ENCODE measurements at places on chromosomes 2 and 18.

GRCh38 chr18:62976227-62976626 is 260.9 kb downstream of the PHLPP1 start:
- DNase-seq, result no peak

DNA sequence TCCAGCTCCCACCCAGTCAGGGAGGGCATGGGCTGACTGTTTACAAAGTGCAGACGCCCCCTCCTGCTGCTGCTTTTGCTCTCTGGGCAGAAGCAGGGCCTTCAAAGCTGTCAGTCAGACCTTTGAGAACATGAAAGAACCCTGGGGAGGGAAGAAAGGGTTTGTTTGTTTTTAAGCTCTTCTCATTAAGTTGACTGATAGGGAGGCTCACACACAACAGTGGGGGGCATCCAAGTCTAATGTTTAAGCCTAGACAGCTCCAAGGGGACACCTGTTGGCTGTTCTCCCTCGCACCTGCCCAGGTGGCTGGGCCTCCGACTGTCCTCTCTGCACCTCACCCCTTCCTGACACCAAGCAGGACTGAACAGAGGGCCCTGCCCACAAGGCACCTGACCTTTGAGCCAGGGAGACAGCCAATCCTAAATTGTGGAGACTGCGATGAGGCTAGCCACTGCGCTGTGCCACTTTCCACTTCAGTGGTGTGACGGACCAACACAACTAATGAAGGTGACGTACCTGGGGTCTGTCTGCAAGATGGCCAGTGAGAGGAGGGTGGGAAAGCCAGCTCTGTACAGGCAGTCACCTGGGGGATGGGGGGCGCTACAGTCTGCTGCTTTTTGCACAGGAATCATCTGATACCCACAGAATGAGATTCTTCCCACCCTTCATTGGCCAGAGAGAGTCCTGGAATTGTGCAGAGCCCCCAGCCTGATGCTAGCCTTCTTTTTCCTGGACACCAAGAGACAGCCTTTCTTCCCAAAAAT is 16.3 kb downstream of the ST6GAL2 start:
- DNase-seq, result no peak

- no peak for DNase-seq
Measured at GRCh38 chr2:121104721-121105141, 180.3 kb downstream of the TFCP2L1 start.

DNA sequence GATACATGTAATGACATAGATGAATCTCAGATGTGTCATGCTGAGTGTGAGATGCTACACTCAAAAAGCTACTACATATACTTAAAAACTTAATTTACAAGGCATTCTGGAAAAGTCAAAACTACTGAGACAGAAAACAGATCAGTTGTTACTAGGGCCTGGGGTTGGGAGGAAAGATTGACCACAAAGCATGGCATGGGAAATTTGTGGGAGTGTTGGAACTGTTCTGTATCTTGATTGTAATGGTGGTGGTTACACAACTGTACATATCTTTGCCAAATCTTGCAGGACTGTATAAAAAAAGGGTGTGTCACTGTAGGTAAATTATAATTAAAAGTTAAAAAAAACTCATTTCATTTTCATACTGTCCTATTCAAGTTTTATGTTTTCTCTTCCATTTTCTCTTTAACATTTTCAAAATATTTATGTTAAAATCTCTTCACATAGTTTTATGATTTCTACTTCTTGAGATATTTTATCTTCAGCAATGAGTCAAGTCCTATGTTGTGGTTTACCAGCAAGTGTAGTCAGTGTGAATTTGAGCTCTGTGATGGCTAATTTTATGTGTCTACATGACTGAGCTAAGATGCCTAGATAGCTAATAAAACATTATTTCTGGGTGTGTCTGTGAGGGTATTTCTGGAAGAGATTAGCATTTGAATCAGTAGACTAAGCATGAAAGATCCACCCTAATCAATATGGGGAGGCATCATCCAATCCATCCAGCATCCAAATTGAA is 58.6 kb upstream of the VRK2 start:
- peak; percentile 66 for DNase-seq

DNA sequence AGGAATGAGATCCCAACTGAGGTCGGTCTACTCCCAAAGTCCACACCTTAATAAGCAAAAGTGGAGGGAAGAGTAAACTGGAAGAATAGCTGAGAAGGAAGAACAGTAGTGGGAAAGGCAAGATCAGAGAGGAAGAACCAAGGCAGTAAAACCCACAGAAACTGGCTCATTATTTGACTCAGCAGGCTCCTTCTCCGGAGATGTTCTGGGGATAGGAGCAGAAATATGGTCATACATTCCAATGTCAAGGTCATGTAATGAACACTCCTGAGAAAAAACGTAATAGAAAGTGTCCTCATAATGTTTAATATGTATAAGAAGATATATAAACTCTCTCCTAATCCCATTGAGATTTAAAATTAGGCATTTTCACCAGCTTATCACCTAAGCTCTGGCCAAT is 39.5 kb downstream of the STK39 start:
- no peak for DNase-seq

GRCh38 chr2:128362176-128362888 is 43.7 kb upstream of the HS6ST1 start:
- DNase-seq, result no peak

- DNase-seq, result no peak
Measured at GRCh38 chr18:54825601-54826344, 2.5 kb upstream of the RAB27B start.

DNA sequence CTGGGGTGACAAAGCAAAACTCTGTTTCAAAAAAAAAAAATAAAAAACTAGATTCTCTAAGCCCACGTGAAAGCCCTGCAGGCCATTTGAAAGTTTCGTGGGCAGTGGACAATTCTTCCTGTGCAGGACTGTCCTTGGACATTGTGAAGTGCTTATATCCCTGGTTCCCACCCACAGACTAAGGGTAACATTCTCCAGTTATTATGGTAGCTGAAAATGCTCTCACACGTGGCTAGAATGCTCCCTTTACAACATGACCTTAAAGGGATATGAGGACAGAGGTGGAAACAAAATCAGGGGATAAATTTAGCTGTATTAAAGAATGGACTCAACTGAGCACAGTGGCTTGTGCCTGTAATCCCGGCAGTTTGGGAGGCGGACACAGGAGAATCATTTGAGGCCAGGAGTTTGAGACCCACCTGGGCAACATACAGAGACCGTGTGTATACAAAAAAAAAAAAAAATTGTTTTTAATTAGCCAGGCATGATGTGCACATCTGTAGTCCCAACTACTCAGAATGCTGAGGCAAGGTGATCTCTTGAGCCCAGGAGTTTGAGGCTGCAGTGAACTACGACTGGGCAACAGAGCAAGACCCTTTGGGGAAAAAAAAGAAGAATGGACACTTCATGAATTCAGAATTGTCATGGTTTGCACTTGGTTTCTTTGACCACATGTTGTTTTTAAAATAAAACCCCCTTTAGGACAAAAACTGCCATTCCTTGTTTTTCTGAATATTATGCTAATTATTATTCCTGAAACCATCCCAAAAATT is 167.9 kb downstream of the MGAT5 start:
- DNase-seq, result no peak

GRCh38 chr2:17959833-17960232 is 81.4 kb downstream of the KCNS3 start:
- no peak for DNase-seq

DNA sequence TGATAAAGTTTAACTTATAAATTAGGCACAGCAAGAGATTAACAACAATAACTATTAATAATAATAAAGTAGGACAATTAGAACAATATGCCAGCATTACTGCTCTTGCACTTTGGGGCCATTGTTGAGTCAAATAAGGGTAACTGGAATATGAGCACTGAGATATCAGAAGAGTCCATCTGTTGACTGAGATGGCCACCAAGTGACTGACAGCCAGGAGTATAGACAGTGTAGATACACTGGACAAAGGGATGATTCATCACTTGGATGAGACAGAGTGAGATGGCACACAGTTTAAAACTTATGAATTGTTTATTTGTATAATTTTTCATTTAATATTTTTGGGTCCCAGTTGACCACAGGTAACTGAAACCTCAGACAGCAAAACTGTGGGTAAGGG is 20.0 kb downstream of the NAB1 start:
- no peak for DNase-seq

DNA sequence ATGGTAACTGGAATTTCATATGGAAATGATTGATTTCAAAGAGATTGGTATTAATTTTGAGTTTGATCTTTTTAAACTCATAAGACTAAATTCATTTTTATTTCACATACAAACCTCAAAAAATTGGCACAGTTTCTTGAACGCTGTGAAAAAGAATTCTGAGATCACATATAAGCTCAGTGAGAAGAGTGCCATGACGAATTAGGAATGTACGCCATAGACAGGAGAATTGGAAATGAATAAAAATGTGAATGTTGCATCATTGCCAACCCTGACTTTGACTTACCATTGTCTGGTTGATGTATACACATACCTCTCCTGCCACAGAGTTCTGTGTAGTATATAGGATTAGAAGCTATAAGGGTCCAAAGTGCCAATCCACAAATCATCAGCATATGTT is 290.4 kb upstream of the ZC3H15 start:
- DNase-seq, result no peak

DNA sequence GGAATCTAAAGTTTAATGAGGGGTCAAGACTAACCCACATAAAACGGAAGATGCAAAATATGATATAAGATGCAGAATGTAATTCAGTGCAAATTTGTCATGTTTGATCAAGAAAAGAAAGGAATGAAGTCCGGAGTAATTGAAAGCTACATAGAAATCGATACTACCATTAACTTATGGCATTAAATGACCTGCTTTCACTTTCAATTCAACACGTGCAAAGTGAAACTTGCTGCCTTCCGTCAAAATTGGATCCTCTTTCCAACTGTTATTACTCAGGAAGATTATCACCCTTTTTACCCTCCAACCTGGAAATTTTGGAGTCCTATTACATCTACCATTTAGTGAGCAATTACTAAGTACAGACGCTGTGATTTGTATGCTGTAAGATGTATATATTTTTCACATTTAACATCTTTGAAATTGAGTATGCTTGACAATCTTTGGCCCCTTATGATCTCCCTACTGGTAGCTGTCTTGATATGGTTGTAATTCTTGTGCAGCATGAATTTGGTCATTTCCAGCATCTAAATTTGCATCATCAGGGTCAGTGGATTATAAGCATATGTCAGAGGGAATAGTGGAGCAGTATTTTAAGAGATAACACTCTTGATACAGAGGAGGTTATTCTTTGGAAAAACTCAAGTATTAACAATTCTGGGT is 18.6 kb downstream of the UNC80 start:
- no peak for DNase-seq

DNA sequence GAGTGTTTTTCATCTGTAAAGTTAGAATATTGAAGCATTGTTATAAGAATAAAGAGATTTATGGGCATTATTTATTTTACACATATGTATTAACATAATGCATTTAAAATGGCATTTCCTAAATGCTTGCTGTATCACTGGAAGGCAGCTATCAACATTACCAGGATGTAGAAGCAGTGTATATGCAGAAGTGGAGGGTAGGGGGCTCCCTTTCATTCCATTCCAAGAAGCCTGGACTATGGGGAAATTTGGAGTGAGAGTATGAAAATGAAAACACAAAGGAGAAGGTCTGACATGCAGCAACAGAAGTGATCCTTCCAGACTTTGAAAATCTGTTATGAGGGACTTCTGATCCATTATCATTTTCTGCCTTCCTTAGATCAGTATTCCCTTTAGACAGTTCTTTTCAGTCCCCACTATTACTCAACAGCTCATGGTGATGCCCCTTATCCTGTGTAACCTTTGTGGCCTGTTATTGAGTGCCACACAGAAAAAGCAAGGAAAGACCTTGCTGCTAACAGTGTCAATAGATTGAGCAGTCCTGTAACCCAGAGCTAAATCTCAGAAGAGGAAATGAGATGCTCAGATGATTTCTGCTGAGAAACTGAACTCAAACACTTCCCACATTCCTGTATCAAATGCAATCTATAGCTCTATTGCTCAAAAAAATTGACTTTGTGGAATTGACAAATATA is 216.6 kb downstream of the HNMT start:
- DNase-seq, result no peak

GRCh38 chr18:2597639-2598038 is 26.3 kb downstream of the NDC80 start:
- no peak for DNase-seq

- DNase-seq, result no peak
Measured at GRCh38 chr18:27143580-27144287, 41.4 kb downstream of the CHST9 start.

DNA sequence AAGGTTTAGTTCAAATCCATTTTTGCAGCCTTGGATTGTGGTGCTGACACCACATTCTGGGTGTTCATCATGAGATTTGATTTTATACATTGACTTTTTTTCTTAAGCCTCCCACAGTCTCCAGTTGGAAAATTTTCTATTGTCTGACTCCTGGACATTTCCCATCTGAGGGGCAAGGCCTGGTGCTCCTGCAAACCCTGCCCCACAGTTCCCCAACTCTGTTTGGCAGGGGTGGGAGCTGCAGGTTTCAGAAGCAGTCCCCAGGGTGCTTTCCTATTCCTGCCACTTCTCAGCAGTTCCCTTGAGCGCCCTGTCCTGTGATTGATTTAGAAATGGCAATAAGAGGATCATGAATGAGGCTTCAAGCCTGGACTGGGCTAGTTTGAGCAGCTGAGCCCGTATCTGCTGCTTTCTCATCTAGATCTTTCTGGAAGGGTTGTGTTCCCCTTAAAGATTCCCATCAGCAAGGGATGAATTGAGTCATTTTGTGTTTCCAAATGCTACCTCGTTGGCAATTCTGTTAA is 77.0 kb downstream of the CIB4 start:
- DNase-seq, result no peak

- peak; percentile 85 for DNase-seq
Measured at GRCh38 chr2:25558262-25558661, 115.1 kb downstream of the DTNB start.

DNA sequence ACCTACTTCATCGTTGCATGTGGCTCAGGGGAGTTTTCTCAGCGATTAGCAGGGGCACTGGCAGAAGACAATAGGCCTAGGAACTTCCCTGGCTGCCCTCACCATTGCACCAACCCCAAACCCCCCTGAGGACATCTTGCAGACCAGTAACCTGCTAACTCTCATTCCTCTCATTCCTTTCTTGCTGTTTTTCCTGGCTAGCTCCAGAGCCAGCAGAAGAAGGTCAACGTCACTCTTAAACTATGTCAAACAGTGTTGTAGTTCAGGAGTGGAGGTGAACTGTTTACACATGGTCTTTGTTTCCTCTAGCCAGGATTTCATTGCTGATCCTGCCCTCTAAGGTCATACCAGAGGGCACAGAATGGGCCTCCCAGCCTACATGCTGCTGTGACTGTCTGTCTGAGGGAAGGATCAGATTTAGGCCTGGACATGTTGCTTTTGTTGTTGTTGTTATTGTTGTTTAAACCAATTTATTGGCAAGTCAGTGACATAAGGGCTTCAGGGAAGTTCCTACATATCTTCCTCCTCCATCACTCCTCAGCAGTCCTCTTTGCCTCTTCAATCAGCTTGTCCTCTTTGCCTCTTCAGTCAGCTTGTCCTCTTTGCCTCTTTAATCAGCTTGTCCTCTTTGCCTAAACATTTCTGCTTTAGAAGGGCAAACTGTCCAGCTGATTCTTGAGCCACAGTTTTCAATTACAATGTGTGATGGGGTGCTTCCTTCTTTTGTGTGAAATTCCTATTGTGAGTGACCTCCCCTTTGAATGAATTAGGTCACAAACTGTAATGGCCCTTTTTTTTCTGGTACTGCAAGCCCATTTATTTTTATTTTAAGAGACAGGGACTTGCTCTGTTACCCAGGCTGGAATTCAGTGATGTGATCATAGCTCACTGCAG is 471.9 kb upstream of the TNP1 start:
- peak; percentile 95 for DNase-seq

Data from astrocyte (in vitro differentiated cells and primary cell).